Amniotic stem cell (primary cell): ENCODE measurements at places on chromosomes 13 and 19.

DNA sequence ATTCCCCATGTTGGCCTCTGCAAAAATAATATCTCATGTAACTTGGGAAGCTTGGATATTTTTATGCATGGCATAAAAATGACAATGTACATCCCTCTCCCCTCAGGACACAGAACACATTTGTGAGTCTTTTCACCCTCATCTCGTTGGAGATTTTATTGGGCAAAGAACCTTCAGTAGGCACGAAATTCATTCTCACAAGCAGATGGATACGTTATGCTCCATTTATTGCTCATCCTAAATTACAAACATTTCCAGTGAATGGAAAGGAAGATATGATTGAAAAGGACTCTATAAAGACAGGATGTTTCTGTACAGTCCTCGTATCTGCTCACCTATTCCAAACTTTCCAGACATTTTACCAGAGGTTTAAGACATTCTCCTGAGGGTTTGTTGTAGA is 1175.8 kb downstream of the UQCRFS1 start:
- DNase-seq, result no peak

DNA sequence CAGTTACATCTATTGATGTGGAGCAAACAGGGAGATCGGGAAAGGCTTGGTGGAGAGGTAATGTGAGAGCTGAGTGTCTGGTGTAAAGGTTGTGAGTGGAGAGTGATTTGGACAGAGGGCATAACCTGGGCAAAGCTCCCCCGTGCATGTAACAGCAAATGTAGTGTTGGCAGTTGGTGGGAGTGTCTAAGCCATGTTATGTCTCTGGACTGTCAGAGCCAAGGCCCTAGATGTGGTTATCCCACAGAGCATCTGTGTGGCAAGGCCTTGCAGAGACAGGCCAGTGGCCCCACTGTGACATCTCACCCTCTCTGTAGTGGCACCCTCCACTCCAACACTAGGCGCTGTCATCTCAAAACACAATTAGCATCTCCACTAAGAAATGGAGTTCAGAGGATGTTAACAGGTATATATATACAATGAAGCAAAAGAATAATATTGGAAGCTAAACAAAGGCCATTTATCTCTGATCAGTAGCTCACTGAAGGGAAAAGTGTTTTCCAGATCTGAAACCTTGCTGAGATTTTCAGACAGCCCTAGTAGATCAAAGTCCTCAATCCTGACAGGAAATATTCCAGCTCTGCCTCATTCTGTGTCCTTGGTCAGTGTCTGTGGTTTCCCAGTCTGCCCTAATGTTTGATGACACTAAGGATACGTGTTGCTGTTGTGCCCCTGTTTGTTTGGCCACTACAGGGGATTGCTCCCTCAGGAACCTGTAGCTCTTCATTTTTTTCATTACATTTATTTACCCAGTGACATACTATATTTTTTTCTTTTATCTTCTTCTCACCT is 20.2 kb downstream of the POLR1D start:
- no peak for DNase-seq

- no peak for DNase-seq
These were observed 362.1 kb downstream of the EFNB2 start for GRCh38 chr13:106173346-106173745.

- DNase-seq, result no peak
These were observed 2.0 kb downstream of the CYP2F1 start for GRCh38 chr19:41116261-41116660.

DNA sequence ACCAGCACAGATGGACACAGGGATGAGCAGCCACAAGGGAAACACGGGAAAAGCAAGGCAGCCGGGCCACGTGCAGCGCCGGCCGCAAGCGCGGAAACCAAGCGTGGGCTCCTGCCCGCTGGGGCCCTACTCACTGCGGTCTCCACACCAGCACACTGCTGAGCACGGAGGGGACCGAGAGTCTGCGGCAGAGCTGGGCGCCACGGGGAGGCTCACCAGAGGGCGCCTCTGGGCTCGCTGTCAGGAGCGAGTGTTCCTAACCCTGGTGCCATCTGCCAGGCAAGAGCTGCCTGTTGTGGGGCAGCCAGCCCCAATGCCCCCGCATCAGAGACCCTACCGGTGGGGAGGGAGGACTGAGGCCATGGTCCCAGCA is 26.5 kb downstream of the MPND start:
- DNase-seq, result no peak

GRCh38 chr19:29320086-29320485 is 107.1 kb upstream of the UQCRFS1 start:
- DNase-seq, result no peak

DNA sequence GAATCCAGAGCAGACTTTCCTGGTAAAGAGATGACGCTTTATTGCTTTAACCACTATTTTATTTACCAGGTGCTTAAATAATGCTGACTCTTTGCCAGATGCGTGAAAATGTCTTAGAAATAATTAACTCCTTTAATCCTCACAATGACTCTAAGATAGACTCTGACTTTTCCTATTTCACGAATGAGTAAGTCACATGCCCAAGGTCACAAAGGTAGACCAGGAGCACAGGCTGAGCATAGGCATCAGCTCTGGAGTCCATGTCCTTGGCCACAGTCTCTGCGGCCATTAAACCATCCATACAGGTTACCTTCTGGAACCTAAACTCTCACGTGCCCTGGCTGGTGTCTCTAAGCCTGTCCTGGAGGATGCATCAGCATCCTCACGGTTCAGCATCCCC is 87.3 kb downstream of the ERCC5 start:
- DNase-seq, result no peak

- no peak for DNase-seq
These were observed 12.4 kb downstream of the CHAF1A start for GRCh38 chr19:4414800-4415321.

- DNase-seq, result no peak
These were observed 22.3 kb upstream of the CLDN10 start for GRCh38 chr13:95530178-95530577.

- no peak for DNase-seq
These were observed 16.4 kb upstream of the ZNF492 start for GRCh38 chr19:22617614-22618320.

- no peak for DNase-seq
These were observed 58.4 kb downstream of the SPRYD7 start for GRCh38 chr13:49877629-49878218.

DNA sequence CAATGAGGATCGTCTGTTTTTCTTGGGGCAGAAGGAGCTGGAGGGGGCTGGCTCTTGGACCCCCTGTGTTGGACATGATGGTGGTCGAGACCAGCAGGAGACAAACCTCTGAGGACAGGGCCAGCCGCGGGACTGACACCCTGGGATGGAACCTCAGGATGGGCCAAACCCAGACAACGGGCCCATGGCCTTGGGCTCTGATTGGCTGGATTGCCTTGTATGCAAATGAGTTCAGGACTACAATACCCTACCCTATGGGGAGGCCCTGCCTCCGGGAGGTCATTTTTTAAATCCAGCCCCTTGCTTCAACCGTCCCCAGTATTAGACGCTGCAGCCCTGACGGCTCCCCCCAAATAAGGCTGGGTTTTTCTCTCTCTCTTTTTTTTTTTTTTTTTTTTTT is 22.0 kb downstream of the SLC5A5 start:
- no peak for DNase-seq

DNA sequence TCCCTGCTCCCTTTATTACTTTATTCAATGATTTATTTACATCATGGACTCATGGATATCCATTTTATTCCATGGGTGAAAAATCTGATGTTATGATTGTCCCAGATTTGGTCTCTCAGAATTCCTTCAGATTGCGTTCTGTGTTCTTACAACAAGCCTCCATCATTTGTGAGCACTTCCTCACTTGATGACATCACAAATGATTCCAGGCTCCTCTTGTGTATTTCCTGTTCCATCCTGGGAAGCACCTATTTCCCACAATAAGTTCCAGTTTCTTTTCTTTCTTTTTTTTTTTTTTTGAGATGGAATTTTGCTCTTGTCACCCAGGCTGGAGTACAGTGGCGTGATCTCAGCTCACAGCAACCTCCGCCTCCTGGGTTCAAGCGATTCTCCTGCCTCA is 6.7 kb downstream of the ACP7 start:
- DNase-seq, result no peak

GRCh38 chr13:38905081-38905480 is 85.5 kb downstream of the STOML3 start:
- DNase-seq, result no peak

GRCh38 chr19:2636897-2637683 is 65.4 kb downstream of the GNG7 start:
- DNase-seq, result no peak

DNA sequence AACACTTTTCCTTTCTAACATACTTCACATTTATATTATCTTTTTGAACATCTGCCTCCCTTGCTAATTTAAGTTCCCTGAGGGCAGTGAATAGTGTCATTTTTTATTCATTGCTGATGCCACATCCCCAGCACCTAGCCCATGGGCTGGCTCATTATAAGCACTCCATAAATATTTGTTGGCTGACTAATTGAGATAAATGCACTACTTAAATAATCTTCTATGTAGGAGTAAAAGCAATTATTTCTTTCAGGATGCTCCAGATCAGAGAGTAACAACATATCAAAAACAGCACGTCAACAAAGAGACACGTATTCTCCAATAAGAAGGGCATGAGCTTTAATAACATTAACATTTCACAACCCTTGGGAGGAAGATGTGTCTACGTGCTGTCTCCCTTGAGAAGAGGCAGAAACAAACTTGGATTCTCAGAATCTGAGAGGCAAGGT is 228.2 kb downstream of the LHFPL6 start:
- no peak for DNase-seq
